ENCODE measurements at places on chromosomes 7 and 10. TPM values are rescaled to one million over a fixed set of nuclear protein-coding genes. Genes with fewer than 3 reads are reported as not detected.

DOCK4 gene
- total RNA-seq, result 10.1 TPM

GIMAP5 gene
- not detected for total RNA-seq

PLEKHS1 gene
- not detected for total RNA-seq

TMEM236 gene
- under 0.01 TPM for total RNA-seq

CNOT4 gene
- total RNA-seq, result 9.5 TPM

CLEC2L gene
- not detected for total RNA-seq

Measured in bronchial epithelial cell (primary cell).